T-cell (primary cell): ENCODE measurements at places on chromosomes 13 and 19. TPM values are rescaled to one million over a fixed set of nuclear protein-coding genes. Genes with fewer than 3 reads are reported as not detected.

RNF17 gene
- total RNA-seq, result 0.84 TPM

- no peak for DNase-seq
Measured at GRCh38 chr13:76879883-76880270, 6.3 kb downstream of the KCTD12 start.

ZNF574 gene
- 22.6 TPM for total RNA-seq

DNA sequence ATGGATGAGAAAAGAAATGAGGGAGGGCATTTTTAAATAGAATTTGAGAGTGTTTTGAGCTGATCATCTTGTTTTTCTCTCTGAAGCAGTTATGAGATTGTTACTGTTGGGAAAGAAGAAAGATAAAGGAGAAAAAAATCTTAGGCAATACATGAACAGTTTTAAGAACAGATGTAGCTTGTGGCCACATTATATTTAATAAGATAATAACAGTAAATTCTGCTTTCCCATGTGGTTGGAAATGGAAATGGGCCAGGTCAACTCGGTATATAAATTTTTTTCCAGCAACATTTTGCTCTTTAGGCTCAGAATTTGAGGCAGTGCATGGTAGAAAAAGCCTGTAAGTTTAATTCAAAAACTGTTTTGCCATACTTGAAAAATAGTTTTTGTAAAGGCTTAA, 118.7 kb downstream of the POSTN start:
- no peak for DNase-seq

SLC25A41 gene
- 0.35 TPM for total RNA-seq
